Stimulated activated CD8-positive, alpha-beta memory T cell treated with anti-CD3 and anti-CD28 coated beads, Interleukin-15, amount 100 ng/mL, for 48 hours (primary cell): ENCODE measurements at places on chromosomes 2 and 18.

DNA sequence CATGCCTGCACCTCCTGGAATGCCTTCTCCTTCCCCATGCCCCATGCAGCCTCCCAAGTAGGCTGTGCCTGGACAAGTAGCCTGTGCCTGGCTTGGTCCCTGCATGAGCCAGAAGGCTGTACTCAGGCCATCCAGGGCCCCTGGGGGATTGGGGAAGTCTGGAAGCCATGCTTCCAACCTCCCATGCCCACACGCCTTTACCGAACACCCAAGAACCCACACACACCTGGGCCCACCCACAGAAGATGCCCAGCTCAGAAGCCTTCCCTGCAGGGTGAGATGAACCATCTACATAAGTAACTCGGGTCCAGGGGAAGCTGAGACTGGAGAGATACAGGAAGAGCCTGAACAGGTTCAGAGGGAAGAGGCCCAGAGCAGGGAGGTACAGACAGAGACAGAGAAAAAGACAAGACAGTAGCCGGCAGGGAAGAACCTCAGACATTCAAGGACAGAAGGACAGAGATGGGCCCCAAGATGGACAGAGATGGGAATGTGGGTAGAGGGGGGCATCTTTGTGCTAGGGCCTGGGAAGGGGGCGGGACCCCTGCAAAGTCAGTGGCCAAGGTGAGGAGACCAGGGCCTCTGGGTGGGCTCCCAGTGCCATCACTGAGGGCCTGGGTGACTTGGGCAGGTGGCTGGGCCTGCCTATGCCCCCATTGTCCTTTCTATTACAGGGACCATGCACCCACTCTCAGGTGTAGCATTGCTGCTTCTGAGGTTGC lies 4.3 kb downstream of the BIN1 start:
- DNase-seq: no peak

- DNase-seq: no peak
Measured at GRCh38 chr2:221289389-221289788, 282.7 kb downstream of the EPHA4 start.

DNA sequence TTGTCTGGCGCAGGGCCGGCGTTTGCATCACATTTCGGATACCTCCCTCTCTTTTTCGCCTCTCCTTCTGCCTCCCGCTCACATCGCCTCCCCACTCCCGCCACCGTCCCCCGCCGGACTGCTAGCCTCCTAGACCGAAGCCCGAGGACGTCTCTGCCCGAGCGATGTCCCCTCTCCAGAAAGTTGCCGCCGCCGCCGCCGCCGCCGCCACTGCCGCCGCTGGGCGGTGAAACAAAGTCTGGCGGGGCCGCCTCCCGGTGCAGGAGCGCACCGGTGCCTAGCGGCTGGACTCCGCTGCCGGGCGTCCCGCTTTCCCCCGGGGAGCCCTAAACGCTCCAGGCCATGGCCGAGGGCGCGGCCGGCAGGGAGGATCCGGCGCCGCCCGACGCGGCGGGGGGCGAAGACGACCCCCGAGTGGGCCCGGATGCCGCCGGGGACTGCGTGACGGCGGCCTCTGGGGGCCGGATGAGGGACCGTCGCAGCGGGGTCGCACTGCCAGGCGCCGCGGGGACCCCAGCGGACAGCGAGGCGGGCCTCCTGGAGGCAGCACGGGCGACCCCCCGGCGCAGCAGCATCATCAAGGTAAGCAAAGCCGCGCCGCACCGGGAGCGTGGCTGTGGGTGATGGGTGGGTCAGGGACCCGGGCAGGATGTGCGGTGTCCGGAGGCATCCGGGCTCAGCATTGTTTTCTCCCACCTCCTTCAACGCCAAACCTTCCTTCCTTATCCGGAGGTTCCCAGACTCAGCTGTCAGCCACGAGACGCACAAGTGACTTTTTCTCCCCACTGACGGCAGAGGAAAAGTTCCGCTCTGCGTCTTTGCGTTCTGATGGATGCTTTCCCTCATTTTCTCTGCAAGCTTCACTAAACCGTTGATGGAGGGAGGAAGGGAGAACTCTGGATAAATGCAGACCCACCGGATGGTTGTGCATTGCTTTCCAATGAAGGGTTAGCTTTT lies 643 bp downstream of the PLCL1 start:
- no peak for DNase-seq

DNA sequence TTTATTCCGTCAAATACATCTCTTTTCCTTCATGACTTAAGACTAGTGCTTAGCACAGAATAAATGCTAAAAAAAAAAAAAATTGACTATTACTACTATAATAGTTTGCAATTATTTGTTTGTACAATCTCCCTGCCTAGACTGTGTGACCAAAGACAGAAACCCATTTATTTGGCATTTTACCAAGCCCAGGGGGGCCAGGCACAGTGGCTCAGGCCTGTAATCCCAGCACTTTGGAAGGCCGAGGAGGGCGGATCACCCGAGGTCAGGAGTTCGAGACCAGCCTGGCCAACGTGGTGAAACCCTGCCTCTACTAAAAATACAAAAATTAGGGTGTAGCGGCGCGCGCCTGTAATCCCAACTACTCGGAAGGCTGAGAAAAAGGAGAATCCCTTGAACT lies 1.4 kb downstream of the ASB3 start:
- DNase-seq: no peak

- no peak for DNase-seq
Measured at GRCh38 chr2:42771546-42772153, 7.7 kb upstream of the OXER1 start.

- no peak for DNase-seq
Measured at GRCh38 chr2:189363559-189363958, 77.7 kb upstream of the WDR75 start.

GRCh38 chr18:63088262-63088661 lies 231.3 kb downstream of the BCL2 start:
- no peak for DNase-seq

GRCh38 chr2:182605166-182605565 lies 110.9 kb upstream of the DNAJC10 start:
- DNase-seq: no peak

- no peak for DNase-seq
Measured at GRCh38 chr2:107235491-107236254, 349.7 kb upstream of the ST6GAL2 start.
